Transverse colon (tissue), 4 donors: ENCODE measurements at places on chromosomes 6 and 20.

- DNase-seq, result no peak
These were observed 5.2 kb downstream of the CDYL start for GRCh38 chr6:4781426-4781825.

- DNase-seq, result no peak
These were observed 310.7 kb downstream of the KIF16B start for GRCh38 chr20:16262594-16262993.

DNA sequence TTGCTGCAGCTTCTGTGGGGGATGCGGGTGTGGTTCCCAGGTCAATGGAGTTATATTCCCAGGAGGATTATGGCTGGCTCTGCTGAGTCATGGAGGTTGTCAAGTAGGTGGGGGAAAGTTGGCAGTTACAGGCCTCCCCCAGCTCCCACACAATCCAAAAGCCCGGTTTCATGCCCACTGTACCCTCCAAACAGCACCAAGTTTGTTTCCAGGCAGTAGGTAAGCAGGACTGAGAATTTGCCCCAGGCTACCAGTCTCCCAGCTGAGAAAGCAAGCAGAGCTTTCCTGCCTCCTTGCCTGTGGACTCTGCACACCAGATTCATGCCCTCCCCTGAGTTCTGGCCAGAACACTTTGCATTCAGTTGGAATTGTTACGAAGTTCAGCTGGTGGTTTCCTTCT is 578.2 kb downstream of the MEI4 start:
- no peak for DNase-seq

GRCh38 chr20:21126581-21126870 is 644 bp downstream of the KIZ start:
- no peak for DNase-seq

- no peak for DNase-seq
These were observed 197.4 kb downstream of the ESR1 start for GRCh38 chr6:152004896-152005295.

GRCh38 chr20:16444057-16444777 is 129.0 kb downstream of the KIF16B start:
- no peak for DNase-seq

DNA sequence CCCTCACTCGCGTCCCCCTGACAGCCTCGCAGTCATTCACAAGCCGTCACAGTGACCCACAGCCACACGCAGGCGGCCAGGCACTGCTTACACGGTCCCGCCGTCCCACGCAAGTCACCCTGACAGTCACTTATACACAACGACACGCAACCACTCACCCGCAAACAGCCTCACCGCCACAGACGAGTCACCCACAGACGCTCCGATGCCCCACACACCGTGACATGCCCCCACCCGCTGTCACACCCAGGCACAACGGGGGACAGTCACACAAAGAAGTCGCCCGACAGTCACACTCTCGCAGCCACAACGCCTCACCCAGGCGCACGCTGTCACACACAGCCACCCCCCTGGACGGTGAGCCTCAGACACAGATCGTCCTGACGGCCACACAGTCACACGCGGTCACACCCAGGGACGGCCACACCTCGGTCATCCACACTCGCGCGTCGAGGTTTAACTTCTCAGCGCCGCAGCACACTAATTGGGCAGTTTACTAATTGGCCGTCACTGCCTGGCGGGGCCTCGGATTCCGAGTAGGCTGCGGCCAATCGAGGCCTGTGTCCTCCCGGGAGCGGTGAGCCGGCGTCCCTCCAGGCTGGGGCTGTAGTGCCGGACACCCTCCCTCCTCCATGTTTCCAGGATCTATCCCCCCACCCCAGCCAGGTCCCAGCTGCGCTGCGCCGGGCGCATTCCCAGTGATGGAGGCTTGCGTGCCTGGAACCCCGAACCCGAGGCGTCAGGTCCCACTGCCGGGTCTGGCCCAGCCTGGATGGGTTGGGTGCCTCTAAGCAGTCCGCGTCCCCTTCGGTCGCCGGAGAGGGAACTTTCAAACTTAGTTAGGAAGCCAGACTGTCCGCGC is 790 bp downstream of the TOX2 start:
- DNase-seq, result peak; percentile 30

- no peak for DNase-seq
These were observed 248.3 kb downstream of the GRM1 start for GRCh38 chr6:146277142-146277541.

- no peak for DNase-seq
These were observed 35.8 kb upstream of the YWHAB start for GRCh38 chr20:44849703-44850102.

DNA sequence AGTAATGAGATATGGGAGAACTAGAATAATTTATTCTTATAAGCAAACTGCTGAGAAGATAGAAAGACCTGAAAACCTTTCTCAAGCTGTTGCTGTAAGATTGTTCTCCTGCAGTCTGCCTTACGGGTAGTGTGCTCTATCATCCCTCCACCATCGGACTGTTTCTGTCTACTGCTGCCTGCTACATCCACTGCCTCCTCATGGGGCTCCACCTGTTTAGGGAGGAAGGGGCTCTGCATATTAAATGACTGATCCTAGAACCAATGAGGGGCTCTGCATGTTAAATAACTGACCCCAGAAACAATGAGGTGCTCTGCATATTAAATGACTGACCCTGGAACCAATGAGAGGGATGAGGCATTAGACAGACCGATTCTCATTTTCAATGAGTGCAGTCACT is 654.6 kb downstream of the KIF16B start:
- DNase-seq, result no peak

DNA sequence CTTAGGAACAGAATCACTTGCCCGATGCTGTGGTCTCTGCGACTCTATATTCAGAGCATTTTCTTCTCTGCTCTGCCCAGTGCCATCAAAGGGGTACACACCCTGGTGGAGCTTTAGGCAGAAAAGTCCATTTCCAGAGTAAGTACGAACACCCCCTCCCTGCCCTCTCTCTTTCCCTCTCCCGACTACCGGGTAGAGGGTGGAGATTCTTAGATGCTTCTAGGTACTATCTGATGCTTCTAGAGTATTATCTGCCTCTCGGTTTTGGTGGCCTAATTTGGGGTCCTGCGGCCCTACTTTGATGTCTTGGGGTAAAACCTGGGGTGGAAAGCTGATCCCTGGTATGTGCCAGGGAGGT is 245.4 kb upstream of the SOX4 start:
- no peak for DNase-seq

GRCh38 chr6:104771258-104771832 is 88.4 kb downstream of the HACE1 start:
- DNase-seq, result no peak

GRCh38 chr6:109456710-109457561 is 1.4 kb upstream of the MICAL1 start:
- DNase-seq, result peak; percentile 73

DNA sequence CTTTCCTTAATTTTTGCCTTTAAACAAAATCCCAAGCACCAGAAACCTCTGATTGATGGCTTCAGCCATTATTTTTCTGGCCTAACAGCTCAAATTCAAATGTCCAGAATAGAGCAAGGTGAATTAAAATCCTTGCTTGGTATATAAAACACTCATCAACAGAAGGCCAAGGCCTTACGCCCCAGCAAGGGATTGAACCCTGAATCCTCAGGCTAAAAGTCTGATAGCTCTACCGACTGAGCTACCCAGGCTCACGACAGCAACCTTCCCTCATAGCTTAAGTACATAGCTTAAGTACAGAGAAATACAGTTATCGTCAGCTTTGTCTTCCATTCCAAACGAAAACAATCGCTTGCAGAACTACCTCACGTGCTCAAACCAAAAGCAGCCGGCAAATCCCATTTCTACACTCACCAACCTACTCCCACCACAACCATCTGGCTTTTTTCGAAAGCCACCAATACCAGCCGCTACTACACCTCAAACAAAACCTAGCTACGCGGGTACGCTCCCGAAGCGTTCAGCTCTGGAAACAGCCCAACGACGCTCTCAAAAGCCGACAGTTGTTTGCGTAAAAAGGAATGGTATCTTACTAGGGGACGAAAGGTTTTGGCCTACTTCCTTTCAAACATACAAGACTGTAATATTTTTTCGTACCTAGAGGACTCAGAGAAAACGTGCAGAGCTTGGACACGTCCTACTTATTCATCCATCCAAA is 167.5 kb downstream of the GPX5 start:
- DNase-seq, result no peak

DNA sequence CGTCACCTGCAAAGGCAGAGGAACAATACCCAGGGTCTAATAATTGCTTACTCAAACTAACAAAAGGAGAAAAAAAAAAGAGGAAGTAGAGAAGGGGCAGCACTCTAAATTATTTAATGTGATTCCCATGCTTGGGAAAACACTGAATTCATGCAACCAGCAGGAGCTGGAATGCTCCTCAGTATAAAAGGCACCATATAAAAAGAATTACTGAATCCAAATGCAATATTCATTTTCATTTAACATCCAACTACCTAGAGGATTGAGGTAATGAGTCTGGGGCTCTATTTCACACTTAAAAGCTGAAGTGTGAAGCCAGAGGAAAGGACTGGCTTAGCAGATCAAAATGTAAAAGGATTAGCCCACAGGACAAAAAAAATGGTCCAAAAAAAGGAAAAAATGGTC is 8.7 kb downstream of the B4GALT5 start:
- no peak for DNase-seq

DNA sequence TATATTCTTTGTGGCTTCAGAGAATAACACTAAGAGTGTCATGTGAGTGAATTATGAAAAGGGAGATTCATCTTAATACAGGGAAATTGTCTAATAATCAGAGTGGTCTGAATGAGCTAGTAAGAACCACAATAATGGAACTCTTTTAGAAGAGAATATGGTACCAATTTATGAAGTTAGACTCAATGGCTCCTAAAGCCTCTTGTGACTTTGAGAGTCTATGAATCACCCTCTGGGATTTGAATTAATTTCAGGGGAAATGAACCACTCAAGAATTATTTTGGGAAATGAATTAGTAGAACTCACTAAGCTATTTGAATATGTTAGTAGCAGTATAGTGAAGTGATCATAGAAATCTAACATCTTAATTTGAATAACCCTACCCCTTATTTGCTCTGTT is 14.3 kb downstream of the PCMT1 start:
- DNase-seq, result no peak

DNA sequence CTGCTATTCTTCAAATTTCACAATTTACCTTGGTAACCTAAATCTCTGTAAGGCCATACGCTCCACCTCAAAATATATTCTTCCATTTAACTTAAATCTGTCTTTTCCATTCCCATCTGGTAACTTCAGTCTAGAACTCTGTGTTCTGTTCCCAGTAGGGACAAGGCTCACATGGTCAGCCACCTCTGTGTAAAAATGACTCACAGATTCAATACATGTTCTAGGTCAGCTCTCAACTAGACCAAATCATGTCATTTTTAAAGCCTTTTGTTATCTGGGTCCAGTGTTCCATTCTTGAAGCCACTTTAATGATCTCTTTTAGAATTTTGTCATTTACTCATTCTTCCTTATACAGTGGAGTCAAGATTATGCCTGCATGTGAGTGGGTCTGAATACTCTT is 315.6 kb upstream of the CITED2 start:
- DNase-seq, result no peak

DNA sequence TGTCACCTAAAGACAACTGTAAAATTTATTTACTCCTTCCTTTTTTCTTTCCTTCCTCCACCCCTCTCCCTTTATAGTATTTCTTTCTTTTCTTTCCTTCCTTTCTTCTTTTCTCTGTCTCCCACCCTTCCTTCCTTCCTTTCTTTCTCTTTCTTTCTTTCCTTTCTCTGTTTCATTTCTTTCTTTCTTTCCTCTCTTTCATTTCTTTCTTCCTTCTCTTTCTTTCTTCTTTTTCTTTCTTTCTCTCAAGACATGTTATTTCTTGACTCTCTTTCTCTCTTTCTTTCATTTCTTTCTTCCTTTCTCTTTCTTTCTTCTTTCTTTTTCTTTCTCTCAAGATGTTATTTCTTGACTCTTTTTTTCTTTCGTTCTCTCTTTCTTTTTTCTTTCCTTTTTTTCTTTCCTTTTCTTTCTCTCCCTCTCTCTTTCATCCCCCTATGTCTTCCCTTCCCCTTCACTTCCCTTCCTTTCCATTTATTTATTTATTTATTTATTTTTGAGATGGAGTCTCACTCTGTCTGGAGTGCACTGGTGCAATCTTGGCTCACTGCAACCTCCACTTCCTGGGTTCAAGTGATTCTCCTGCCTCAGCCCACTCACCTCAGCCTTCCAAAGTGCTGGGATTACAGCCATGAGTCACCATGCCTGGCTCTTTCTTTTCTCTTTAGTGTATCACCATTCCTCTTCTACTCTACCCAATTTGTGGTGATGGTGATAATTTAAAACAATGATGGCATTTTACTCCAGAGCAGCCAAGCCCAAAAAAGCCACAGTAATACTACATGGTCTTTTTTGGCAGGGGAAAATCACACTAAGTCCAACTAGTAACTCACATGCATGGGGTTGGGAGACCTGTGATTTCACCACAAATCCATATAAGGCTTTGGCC is 188.2 kb downstream of the ADGRG6 start:
- no peak for DNase-seq

- DNase-seq, result no peak
These were observed 113.2 kb downstream of the FNDC1 start for GRCh38 chr6:159282421-159282820.
